Thyroid gland (tissue), 4 donors: ENCODE measurements at places on chromosomes 13 and 19. TPM values are rescaled to one million over a fixed set of nuclear protein-coding genes. Genes with fewer than 3 reads are reported as not detected.

The POSTN gene
- total RNA-seq = 27.8 TPM

DNA sequence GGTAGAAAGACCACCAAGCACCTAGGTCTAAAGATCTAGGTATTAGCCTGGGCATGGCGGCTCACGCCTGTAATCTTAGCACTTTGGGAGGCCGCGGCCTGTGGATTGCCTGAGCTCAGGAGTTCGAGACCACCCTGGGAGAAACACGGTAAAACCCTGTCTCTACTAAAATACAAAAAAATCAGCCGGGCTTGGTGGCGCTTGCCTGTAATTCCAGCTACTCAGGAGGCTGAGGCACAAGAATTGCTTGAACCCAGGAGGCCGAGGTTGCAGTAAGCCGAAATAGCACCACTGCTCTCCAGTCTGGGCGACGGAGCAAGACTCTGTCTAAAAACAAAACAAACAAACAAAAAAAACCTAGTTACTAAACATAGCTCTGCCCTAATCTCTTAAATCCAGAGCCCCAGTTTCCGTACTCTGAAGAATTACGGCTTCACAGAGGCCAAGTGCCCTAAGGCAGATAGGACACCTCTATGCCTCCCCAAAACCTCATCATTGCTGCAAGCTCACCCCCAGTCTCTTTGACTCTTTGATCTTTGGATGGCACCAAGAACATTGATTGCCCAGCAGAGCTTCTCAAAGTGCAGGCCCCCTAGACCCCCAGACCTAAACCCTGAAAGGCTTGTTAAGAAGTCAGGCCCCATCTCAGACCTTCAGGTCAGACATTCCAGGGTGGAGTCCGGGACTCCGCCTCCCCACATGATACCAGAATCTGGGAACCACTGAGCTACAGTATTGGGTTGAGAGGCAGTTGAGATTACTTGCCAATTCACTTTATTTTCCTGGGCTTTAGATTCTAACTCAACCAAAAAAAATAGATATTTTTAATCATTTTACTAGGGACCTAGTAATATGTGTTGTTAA, 2.8 kb downstream of the COL4A2 start:
- H3K4me3 ChIP-seq = no peak overlapping the region
- no peak for DNase-seq

DNA sequence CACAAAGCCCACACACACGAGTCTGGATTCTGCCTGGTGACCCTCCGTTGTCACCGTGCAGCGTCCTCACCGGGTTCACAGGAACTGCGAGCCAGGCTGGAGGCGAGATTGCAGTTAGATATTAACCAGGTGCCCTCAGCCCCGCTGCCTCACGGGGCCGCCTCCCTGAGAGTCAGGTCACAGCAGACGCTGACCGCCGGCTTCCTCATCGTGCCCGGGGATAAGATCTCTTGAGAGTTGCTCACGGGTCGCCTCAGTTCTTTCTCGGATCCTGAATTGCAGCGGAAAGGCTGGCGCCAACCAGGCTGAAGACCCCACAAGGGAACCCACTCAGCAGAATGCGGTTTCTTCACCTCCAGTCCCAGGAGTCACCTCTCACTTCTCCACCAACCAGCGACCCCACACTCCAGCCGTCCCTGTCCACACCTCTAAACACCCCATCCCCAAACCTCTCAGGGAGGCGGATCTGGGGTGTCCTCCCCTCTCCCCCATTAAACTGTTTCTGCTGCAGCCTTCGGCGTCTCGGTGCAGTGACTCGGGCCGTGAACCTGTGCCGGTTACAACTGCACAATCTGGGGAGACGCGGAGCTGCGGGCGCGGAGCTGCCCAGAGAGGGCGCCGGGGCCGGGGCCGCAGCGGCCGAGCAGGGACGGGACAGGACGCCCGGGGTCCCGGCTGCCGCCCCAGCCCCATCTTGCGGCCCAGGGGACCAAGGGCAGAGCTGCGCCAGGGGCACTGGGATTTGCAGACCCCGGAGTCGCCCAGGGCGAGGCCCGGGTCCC, 591 bp downstream of the ZNF823 start:
- H3K4me1 ChIP-seq = peaks cover 18% of the 10 kb centered on the region
- DNase-seq = peak; percentile 73
- H3K36me3 ChIP-seq = no peaks in the 10 kb centered on the region
- peak overlapping the region; percentile 68 for H3K27ac ChIP-seq

DNA sequence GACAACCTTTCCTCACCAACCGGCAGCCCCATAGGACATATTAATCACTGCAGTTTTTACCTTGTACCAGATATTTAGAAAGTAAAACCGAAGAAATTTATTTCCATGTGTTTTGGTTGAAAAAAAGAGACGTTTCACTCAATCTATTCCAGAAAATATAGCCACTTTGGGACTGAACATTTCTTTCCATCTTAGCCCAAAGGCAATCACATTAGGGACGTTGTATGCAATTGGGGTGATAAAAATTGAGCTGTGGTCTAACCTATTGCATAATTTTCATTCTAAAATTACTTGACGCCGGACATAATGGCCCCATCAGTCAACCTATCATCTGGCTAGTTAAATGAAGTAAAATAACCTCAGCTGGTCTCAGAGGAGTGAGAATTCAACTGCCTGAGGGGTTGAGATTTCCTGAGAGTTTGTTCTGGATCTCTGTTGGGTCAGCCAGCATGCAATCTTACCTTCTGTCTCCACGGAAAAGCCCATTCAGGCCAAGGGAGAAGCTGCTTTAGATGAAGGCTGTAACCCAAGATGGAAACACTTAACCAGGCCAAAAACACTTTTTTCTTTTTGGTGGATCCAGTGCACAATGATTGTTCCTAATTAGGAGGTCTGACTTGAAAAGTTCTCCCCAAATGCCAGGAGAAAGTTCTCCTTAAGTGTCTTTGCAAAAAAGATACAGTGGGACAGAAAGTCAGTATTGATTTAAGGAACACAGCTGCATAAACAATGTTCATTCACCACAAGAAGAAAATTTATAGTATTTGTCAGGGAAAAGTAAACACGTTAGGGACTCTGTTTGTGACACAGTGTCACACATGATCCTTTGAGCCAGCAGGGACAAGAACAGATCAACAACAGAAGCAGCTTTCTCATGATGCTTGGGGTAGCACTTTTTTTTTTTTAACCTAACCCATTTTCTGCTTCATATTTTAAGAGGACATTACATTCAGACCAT, 34.1 kb downstream of the DLEU7 start:
- no peak overlapping the region for H3K27ac ChIP-seq
- H3K36me3 ChIP-seq = no peaks in the 10 kb centered on the region
- no peak overlapping the region for H3K4me3 ChIP-seq
- no peaks in the 10 kb centered on the region for H3K27me3 ChIP-seq
- DNase-seq = no peak

DNA sequence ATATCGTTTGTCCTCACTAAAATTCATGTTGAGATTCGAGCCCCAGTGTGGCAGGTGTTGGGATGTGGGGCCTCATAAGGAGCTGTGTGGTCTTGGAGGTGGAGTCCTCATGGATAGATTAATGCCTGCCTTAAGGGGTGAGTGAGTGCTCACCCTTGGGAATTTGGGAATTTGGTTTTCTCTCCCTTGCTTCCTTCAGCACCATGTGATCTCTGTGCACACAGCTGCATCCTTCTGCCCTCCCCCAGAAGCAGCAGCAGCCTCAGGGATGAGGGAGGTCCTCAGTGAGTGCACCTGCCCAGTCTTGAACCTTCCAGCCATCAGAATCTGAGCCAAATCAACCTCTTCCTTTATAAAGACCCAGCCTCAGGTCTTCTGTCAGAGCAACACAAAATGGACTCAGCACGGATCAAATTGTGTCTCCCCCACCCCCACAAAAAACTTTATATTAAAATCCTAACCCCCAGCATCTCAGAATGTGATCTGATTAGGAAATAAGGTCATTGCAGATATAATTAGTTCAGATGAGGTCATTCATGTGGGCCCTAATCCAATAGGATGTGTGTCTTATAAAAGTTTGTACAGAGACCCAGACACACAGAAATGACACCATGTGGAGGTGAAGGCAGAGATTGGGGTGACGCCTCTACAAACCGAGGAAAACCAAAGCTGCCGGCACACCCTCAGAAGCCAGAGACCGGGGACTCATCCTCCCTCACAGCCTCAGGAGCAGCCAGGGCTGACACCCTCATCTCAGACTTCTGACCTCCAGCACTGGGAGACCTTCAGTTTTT, 12.9 kb downstream of the CYTH2 start:
- H3K27ac ChIP-seq = no peak overlapping the region
- H3K4me3 ChIP-seq = no peak overlapping the region
- no peak for DNase-seq

- H3K36me3 ChIP-seq = no peaks in the 10 kb centered on the region
- no peaks in the 10 kb centered on the region for H3K27me3 ChIP-seq
- no peak overlapping the region for H3K27ac ChIP-seq
- no peak for DNase-seq
These were observed 73.0 kb upstream of the MAB21L1 start for GRCh38 chr13:35549481-35549880.

GRCh38 chr19:11378319-11379189, 4.1 kb downstream of the SWSAP1 start:
- no peak overlapping the region for H3K27ac ChIP-seq
- H3K36me3 ChIP-seq = no peaks in the 10 kb centered on the region
- DNase-seq = peak; percentile 56
- no peak overlapping the region for H3K4me3 ChIP-seq

DNA sequence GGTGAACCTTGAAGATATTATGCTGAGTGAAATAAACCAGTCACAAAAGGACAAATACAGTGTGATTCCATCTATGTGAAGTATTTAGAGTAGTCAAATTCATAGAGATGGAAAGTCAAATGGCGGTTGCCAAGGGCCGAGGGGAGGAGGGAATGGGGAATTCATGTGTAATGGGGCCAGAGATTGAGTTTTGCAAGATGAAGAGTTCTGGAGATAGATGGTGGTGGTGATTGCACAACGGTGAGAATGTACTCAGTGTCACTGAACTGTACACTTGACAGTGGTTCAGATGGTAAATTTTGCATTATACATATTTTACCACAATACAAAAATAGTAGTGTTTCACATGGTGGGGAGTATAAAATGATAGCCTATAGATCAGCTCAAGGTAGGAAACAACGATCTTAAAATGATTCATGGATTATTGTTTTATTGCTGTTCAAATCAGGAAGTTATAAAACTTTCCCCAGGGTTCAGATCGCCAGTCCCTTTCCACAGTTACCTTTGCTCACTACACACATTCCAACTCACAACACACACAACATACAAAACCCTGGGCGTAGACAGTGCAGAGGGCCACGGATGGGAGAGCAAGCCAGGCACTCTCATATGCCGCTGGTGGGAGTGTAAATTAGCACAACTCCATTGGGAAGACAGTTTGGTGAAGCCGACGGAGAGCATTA, 219.9 kb downstream of the ZIC5 start:
- no peak overlapping the region for H3K27ac ChIP-seq
- H3K4me1 ChIP-seq = no peaks in the 10 kb centered on the region
- no peak for DNase-seq
- no peaks in the 10 kb centered on the region for H3K27me3 ChIP-seq

- peak; percentile 52 for DNase-seq
- no peaks in the 10 kb centered on the region for H3K36me3 ChIP-seq
- no peaks in the 10 kb centered on the region for H3K27me3 ChIP-seq
- H3K4me3 ChIP-seq = no peak overlapping the region
- H3K27ac ChIP-seq = no peak overlapping the region
- H3K4me1 ChIP-seq = peaks cover 8% of the 10 kb centered on the region
These were observed 398.9 kb upstream of the ZNF507 start for GRCh38 chr19:31946491-31946890.

- H3K4me1 ChIP-seq = peaks cover 13% of the 10 kb centered on the region
- H3K27ac ChIP-seq = peak within 1 kb of the TSS; percentile 96
- no peak for DNase-seq
- no peaks in the 10 kb centered on the region for H3K27me3 ChIP-seq
- H3K36me3 ChIP-seq = peaks cover 18% of the 10 kb centered on the region
- peak within 1 kb of the TSS; percentile 89 for H3K4me3 ChIP-seq
These were observed at the start of gene HSPB6 for GRCh38 chr19:35756377-35757230. TSS of gene HSPB6 (minus strand) at chr19:35757029. CDS start at chr19:35757008, 21 bp downstream.

DNA sequence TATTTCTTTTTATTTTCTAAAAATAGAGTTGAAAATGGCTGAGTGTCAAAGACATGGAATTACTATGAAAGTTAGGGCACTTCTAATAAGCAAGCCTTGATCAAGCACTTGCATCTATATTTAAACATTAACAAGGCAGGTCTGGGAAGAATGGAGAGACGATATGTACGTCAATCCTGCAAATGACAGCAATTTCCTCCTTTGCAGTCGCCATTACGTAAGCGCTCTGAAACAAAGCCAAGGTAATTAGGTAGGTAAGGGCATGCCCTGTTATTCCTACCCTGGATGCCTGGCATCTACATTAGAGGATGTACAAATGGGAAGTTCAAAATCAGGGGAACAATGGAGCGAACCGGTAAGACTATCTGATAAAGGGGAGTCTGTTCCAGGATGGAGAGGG, 664.0 kb upstream of the ARGLU1 start:
- H3K4me3 ChIP-seq = no peak overlapping the region
- no peak overlapping the region for H3K27ac ChIP-seq
- no peak for DNase-seq
- no peaks in the 10 kb centered on the region for H3K4me1 ChIP-seq
- no peaks in the 10 kb centered on the region for H3K27me3 ChIP-seq

The IGSF23 gene
- not detected for total RNA-seq

- peak overlapping the region; percentile 20 for H3K27ac ChIP-seq
- no peak overlapping the region for H3K4me3 ChIP-seq
- H3K4me1 ChIP-seq = peaks cover 5% of the 10 kb centered on the region
- no peaks in the 10 kb centered on the region for H3K36me3 ChIP-seq
- DNase-seq = no peak
- H3K27me3 ChIP-seq = no peaks in the 10 kb centered on the region
These were observed 2.5 kb downstream of the PDS5B start for GRCh38 chr13:32588736-32589135.

DNA sequence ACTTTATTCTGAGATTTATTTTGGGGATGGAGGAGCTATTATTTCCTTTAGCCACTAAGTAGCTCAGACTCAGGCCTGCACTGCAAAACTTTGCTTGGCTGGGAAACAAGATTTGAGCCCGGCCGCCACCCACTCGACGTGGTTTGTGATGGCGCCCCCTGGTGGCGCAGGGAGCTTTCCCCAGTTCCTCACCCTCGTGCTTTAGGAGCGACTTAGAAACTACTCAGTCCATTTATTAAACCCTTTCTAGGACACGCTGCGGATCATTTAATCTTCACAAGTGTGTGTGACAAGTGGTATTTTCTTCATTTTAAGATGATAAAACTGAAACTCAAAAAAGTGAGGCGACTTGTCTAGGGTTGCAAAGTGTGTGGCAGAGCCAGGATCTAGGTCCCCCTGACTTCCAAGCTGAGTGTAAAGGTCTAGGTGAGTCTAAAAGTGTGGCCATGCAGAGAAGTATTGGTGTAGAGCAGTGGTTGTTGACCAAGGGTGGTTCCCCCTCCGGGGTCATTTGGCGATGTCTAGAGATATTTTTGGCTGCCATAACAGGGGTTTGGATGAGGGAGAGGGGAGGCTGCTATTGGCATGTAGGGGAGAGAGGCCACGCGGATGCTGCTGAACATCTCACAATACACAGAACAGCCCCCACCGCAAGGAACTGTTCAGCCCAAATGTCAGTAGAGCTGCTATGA, 2.2 kb downstream of the CXCL17 start:
- peaks cover 26% of the 10 kb centered on the region for H3K4me1 ChIP-seq
- H3K27me3 ChIP-seq = no peaks in the 10 kb centered on the region
- H3K36me3 ChIP-seq = no peaks in the 10 kb centered on the region
- peak; percentile 66 for DNase-seq
- H3K4me3 ChIP-seq = no peak overlapping the region

The ACP5 gene
- 7.1 TPM for total RNA-seq

The TBXA2R gene
- 0.40 TPM for total RNA-seq

GRCh38 chr19:43910884-43911283, 24.2 kb downstream of the ZNF45 start:
- DNase-seq = no peak
- H3K36me3 ChIP-seq = peaks cover 25% of the 10 kb centered on the region
- H3K4me3 ChIP-seq = no peak overlapping the region
- H3K27ac ChIP-seq = no peak overlapping the region
